ENCODE measurements at places on chromosomes 11 and 22.

- DNase-seq = no peak
These were observed 659.4 kb downstream of the BRD1 start for GRCh38 chr22:49168219-49168813.

GRCh38 chr11:36306888-36307287, 10.8 kb downstream of the PRR5L start:
- peak; percentile 35 for DNase-seq

- DNase-seq = no peak
These were observed 25.3 kb upstream of the SESN3 start for GRCh38 chr11:95256321-95256779.

DNA sequence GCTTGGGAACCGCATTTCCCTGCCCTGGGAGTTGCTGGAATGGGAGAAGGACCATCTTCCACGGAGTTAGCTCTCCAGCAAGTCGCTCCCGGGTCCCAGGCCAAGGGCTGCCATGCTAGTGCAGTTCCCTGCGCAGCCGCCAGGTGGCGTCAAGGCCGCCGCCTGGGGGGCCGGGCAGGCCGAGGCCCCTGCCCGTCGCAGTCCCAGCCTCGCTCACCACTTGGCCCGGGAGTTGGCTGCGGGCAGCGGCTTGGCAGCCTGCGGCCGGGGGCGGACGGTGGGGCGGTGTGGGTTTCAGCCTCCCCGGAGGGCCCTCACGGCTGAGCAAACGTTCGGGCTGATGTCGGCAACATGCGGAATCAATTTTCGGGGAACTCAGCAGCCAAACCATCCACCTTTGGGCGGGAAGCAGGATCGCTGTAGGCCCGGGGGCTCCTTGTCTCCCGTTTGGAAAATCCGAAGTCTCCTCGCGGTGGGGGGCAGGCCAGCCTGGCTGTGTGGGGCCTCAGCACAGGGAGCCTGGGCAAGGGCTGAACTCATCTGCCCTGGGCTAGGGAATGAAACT, 415.1 kb downstream of the SOX6 start:
- DNase-seq = no peak

DNA sequence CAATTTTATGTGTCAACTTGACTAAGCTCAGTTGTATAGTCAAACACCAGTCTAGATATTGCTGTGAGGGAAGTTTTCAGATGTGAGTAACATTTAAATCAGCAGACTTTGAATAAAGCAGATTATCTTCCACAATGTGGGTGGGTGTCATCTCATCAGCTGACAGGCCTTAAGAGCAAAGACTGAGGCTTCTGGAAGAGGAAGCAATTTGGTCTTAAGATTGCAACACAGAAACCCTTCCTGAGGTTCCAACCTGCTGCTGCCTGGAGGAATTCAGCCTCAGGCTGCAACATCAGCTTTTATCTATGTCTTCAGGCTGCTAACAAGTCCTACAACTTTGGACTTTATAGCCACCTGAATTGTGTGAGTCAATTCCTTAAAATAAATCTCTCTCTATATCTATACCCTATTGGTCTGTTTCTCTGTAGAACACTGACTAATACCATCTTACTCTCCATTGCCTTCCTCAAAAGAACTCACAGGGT, 277.2 kb upstream of the PLET1 start:
- no peak for DNase-seq

DNA sequence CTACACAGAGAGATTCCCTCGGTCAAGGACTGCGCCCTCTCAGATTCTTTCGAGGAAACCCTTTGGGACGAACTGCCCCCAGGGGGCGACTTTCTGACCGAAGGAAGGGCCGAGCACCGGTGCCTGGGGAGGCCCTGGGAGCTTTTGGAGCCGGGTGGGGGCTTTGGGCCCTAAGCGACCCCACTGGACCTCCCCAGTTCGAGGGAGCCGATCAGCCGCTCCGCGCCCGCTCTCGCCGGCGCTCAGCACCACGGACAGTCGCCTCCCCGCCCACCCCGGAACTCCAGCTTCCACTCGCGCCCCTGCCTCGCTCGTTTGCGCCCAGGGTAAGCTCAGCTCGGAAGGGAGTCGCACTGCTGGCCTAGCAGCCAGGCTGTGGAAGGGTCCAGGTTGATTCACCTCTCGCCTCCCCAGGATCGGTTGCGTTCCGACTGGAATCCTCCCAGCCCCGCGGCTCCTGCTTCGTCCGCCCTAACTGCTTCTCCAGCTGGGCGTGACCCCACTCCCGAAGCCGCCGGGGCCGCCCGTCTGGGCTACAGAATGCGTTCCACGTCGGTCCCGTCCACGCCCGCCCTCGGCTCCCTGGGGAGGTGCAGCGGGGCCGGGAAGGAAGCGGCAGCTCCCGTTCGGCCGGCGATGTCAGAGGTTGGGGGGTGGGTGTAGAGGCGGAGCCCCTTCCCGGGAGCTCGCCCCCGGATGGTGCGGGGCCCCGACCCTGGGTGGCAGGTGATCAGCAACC, 428 bp downstream of the SCN3B start:
- DNase-seq = no peak

GRCh38 chr11:43177975-43178374, 133.8 kb upstream of the API5 start:
- DNase-seq = no peak

DNA sequence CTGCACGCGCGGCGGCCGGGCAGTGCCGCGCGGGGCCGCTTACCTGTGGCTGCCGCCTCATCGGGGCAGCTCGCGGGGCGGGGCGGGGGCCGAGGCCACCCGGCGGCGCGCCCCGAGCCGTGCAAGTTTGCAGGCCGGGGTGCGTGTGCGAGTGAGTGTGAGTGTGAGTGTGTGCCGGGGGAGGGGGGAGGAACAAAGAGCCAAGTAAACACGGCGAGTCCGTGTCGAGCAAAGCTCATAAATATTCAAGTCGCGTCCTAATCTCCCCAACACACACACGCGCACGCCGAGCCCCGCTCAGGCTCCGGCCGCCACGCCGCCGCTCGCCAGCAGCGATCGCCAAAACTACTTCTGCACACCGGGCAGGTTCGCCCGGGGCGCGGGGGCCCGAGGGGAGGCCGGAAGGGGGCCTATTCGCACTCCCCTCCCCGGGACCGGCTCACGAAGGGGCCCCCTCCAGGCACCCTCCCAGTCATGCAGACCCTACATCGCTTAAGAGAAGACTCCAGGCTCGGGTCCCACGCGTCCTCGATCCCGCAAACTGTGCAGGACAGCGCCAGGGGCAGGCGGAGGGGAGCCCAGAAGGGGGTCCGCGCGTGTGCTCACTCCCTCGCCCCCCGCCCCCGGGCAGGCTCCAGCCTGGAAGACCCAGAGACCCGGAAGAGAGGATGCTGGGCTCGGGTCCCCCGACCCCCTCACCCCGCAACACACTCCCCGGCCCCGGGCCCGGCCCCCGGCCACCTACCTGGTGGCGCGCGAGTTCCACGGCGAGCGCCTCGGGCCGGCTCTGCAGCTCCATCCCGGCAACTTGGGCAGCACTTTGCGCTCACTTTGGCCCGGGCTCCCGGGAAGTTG, 827 bp downstream of the PHF21B start:
- no peak for DNase-seq

DNA sequence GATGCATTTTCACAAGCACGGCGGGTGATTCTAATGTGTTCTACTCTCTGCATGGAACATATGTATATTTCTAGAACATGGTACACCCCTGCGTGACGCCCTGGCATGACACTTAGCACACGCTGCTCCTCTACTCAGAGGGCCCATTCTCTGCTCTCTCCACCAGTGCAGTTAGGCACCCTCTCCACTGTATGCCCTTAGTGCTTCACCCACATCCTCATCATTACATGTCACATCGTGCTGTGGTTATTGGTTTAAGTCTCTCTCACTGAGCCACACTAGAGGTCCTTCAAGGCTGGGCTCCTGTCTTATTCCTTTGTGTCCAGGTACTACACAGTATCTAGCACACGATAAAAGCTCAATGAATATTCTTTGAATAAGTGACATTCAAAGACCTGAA, 16.7 kb downstream of the TMPRSS13 start:
- DNase-seq = no peak

GRCh38 chr11:22554221-22554620, 71.4 kb downstream of the FANCF start:
- no peak for DNase-seq

DNA sequence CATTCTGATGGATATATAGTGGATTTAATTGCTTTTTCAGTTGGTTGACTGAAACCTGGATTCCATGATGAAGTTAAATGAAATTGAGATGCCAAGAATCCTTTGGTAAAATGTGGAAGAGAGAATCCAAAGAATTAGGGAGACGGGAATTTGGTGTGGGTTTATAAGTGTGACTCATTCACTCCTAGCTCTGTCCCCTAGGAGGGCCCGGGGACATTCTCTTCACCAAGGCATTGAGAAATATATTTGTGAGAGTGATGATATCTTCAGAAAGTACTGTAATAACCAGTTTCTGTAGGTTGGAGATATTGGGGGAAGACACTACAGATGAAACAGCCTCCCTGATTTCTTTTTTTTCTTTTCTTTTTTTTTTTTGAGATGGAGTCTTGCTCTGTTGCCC, 13.6 kb upstream of the PHOX2A start:
- DNase-seq = no peak

- DNase-seq = peak; percentile 72
These were observed 9.2 kb downstream of the OR8B4 start for GRCh38 chr11:124415356-124415923.

DNA sequence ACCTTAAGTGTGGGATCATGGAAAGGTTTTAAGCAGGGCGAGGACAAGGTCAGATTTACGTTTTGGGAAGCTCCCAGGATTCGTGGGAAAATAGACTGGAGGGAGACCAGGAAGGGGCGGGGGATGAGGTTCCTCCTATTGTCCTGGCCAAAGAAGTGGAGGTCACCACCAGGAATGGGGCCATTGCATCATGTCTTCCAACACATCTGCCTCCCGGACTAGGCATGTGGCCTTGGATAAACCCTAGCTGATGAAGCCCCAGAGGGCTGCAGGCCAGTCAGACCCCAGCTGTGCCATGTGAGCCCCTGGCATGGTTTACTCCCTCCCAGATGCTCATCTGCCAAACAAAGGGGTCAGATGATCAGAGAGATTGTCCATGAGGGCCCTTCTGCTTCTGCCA, 11.5 kb upstream of the YWHAH start:
- no peak for DNase-seq

- DNase-seq = no peak
These were observed 148.9 kb downstream of the TENM4 start for GRCh38 chr11:79291948-79292347.

- DNase-seq = no peak
These were observed 935.4 kb downstream of the TBC1D22A start for GRCh38 chr22:47697861-47698260.

DNA sequence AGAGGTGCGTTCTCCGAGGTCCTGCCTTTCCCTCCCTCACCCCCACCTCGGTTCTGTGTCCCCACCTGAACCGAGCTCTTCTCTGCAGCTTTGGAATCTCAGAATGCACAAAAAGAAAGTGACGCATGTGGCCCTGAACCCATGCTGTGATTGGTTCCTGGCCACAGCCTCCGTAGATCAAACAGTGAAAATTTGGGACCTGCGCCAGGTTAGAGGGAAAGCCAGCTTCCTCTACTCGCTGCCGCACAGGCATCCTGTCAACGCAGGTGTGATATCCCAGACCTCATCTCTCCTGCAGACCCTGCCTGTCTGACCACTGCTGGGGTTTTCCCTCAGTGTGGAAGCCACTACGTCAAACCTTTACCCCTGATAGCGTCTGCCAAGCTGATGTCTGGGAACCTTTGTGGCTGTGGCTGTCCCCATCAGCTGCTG, 13.9 kb downstream of the ACP2 start:
- no peak for DNase-seq

- no peak for DNase-seq
These were observed 22.0 kb downstream of the MFNG start for GRCh38 chr22:37464181-37464580.

DNA sequence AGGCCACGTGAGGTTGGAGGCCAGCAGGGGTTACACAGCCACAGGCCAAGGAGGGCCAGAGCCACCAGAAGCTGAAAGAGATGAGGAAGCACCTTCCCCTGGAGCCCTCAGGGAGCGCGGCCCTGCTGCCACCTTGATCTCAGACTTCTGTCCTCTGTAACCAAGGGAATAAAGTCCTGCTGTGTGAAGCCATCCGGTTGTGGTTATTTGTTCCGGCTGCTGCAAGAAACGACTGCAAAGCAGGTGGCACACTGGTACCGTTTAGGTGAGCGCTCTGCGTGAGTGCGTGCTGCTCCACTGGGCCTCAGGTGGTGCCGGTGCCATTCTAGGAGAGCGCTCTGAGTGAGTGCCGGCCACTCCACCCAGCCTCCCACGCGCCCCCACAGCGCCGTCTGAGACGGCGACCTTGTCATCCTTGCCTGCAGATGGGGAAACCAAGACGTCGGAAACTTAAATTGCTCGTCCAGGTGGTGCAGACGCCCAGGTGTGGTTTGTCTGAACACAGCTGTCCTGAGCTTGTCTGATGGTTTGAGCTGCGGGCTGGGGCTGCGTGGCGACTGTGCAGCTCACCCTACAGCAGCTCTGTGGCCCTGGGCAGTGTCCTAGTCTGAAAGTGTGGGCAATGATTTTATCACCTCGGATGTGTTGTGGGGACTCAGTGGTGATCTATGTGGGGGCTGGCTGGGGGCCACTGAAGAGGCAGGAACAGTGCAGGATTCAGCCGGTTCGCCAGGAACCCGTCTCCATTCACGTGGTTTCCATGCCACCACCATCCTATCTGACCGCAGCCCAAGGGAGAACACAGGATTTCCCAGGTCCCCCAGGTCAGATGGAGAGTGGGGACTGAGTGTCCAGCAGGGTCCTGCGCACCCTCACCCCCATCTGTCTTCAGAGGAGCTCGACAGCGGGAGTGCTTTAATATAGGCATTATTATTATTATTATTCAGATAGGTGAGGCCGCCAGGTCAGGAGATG, 4.6 kb upstream of the MRGPRG start:
- DNase-seq = no peak

GRCh38 chr11:43269254-43269918, 42.4 kb upstream of the API5 start:
- no peak for DNase-seq

DNA sequence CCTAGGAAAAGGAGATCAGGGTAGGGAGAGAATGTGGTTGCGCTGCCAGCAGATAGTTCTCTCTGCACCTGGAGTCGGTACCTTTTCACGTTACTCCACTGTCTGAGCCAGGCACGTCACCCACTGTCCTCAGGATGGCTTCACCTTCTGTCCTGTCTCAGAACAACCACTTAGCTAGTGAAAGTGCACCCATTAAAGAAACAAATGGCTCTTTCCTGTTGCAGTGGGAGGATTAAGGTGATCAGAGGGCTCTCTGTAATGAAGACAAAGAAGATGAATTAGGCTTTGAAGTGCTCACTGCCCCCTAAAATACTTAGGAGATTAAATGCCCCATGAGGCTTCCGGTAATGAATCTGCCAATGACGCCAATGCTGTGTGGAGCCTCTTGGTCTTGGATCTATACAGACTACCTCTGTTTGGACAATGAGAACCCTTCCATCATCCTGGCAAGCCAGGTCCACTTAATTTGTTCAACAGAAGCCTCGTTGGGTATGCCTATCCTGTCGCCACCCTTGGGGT, 113.7 kb downstream of the INSC start:
- no peak for DNase-seq

GRCh38 chr11:83918476-83918875, 632.3 kb upstream of the CCDC90B start:
- DNase-seq = no peak

GRCh38 chr11:73218106-73218829, at the start of gene P2RY2:
P2RY2 (plus strand) TSS chr11:73218281; CDS start chr11:73234160, 15,879 bp downstream.
- peak; percentile 64 for DNase-seq

- DNase-seq = no peak
These were observed 181.6 kb upstream of the POU2AF2 start for GRCh38 chr11:111063726-111064517.

- no peak for DNase-seq
These were observed 66.9 kb downstream of the APOL1 start for GRCh38 chr22:36319595-36320497.

- DNase-seq = no peak
These were observed 256.8 kb downstream of the TBC1D22A start for GRCh38 chr22:47019012-47019790.
